Caudate nucleus (tissue), 63 donors: ENCODE measurements at places on chromosomes 1 and 21.

- DNase-seq, result no peak
Measured at GRCh38 chr1:197314682-197315081, 46.6 kb downstream of the CRB1 start.

- DNase-seq, result no peak
Measured at GRCh38 chr1:51600965-51601364, 15.9 kb upstream of the OSBPL9 start.

- DNase-seq, result no peak
Measured at GRCh38 chr21:32844076-32844475, 72.5 kb upstream of the PAXBP1 start.

GRCh38 chr1:191977874-191978506, 180.3 kb upstream of the RGS18 start:
- no peak for DNase-seq

GRCh38 chr21:32064281-32064910, 191.6 kb downstream of the HUNK start:
- no peak for DNase-seq

DNA sequence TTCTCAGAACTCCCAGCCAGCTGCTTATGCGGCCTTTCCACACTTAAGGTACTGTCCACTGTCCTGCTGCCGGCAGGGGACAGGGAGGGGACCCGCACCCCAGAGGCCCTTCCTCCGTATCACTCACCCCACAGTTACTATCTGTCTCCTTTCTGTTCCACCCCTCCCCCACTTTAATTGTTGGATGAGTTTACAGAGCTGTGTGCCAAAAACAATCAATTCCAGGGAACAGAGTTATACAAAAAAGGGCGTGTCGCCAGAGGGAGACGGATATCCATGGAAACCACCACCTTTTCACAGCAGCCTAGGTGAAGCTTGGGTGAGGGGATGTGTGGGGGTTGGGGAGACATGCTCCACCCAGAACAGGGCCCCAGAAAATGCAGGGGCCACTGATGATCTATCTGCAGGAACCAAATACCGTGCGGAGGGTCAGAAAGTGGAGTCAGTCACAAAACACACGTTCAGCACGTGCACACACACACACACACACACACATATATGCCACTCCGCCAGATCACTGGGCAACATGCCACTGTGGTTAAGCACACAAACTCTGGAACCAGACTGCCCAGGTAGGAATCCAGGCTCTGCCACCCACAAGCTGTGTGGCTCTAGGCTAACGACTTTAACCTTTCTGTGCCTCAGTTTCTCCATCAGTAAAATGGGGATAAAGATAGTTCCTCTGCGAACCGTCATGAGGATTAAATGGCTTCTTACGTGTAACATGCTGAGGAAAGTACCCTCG, 30.5 kb downstream of the CASZ1 start:
- DNase-seq, result no peak

GRCh38 chr1:75134647-75135572, 722 bp downstream of the LHX8 start:
- DNase-seq, result no peak

DNA sequence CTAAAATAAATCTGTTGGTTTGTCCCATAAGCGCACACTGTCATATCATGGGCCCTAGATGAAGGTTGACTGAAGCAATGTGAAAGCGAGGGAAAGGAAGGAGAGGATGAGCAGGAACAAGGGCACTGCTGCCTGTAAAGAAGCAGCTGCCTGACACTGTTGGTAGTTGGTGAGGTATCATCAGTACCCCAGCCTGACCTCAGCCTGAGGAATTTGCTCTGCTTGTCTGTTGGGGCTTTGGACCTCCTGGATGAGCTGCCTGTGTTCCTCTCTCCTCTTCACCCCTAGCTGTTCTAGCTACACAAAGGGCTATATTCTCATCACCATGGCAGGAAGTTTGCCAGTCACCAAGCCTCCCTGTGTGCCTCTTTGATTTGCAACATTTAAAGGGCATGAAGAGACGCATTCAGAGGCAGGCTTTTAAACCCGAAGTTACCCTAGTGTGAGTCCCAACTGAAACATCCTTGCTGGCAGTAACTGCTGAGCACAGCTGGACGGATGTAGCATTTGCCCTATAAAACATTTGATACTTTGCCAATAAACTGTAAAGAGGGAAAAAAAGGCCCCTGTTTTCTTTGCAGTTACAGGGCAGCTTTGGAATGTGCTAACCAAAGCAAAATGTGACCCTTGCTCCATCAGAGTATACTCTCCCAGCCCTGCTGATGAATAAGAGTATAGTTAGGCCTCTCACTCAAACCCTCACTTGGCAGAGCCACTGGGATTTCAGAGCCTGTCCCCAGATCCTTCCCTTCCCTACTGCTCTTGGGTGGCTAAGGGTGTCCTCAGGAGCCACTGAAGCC, 22.2 kb upstream of the SPATA6 start:
- peak; percentile 23 for DNase-seq

GRCh38 chr21:26800970-26801431, 44.2 kb downstream of the ADAMTS1 start:
- no peak for DNase-seq

DNA sequence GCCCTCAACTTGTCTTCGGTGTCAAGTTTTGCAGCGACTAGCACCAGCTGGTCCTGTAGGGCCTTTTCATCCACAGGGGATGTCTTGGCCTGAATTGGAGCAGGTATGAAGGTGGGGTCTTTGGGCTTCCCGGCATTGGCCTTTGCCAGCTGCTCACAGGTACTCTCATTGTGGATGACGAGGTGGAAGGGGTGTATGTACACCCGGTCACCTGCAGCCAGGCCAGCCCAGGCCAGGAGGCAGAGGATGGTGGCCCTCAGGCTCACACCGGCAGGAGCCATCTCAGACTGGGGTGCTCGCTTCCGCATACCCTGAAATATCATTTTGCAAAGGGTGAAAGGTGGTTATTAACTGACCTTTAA, 3.4 kb downstream of the AGT start:
- DNase-seq, result no peak

DNA sequence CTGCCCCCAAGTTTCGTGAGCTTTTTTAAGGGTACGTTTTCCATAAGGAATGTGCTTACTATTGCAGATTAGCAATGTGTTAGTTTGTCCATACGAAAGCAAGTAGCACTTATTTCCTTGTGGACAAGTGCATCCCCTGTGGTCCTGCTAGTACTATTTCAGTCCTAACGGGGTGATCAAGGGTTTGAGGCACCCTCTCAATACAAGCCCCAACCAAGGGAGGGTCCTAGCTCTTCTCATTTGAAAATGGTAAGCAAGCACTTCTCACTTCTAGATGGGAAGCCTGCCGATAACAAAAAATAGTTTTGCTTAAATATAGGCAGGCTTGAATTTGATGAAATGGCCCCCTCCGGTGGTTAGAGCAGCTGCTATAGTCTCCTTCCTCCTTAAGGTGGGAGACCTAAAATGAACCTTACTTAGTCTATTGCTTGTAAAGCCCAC, 64.0 kb upstream of the HMCN1 start:
- DNase-seq, result no peak

- DNase-seq, result no peak
Measured at GRCh38 chr1:189438808-189439207, 1038.9 kb downstream of the BRINP3 start.

DNA sequence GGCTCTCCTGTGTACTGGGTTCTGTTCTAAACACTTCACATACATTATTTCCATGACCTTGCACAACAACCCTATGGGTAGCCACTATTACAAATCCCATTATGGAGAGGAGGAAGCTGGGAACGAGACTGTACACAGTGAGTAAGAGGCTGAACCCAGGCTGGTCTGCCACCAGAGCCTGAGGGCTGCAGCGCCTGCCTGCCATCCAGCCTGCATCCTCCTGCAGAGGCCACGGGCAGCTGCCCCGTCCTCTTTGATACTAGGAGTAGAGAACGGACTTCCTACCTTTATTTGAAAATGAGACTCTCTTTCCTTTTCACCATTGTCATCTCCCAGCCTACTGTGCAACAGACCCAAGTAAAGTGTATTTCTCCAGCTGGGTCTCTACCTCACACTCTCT, 370.0 kb downstream of the HHAT start:
- no peak for DNase-seq

DNA sequence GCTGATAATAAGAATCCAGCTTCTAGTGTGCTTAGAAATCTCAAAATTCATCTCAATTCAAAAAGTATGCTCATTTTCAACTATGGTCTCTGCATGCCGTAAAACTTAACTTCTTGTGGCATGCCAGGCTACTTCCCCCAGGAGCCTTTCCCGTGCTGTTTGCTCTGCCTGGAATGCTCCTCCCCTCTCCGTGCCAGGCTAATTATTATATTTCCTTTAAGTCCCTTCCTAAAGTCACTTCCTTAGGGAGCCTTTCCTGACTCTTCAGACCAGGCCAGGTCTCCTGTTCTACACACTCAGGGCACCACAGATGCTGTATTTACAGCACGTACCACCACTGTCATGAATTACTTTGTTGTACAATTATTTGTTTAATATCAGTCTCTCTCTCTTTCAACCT, 67.1 kb upstream of the PPP2R5A start:
- DNase-seq, result no peak

GRCh38 chr1:57255945-57256344, 167.9 kb downstream of the DAB1 start:
- no peak for DNase-seq
